ENCODE measurements at places on chromosomes 4 and X.

DNA sequence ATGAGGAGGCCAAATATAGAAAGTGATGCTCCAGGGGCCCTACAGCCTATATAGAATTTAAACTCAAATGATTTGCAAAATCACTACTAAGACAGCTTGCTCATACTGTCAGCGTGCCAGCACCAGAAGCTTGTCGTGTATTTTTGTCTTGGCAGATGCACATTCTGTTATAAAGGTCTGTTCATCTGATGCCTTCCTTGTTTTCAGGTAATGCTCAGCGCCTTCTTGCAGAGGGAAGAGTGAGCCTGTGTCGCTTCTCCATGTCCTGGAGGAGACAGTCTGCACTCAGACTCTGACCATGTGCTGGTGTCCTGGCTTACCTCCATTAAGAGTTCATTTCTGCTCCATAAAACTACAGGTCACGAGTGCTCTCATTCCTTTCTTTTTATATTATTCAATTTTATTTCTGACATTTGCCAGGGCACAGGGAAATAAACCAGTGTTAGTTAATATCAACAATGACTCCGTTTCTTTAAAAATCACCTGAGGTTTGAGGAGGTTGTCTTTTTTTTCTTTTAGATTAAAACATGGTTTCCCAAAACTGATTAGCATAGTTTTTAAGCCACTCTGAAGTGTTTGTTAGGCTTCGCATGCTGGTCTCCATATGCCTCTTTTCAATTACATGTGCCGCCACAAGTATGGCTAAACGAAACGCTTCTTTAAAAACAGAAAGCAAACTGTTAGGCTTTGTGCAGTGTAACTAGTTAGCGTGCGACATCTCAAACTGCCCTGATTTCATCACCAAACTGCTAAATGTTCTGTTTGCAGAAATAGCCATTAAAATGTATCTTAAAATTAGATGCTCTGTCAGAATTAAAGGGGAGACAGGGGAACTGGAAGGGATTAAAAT lies 215.2 kb upstream of the GK2 start:
- no peak for DNase-seq

DNA sequence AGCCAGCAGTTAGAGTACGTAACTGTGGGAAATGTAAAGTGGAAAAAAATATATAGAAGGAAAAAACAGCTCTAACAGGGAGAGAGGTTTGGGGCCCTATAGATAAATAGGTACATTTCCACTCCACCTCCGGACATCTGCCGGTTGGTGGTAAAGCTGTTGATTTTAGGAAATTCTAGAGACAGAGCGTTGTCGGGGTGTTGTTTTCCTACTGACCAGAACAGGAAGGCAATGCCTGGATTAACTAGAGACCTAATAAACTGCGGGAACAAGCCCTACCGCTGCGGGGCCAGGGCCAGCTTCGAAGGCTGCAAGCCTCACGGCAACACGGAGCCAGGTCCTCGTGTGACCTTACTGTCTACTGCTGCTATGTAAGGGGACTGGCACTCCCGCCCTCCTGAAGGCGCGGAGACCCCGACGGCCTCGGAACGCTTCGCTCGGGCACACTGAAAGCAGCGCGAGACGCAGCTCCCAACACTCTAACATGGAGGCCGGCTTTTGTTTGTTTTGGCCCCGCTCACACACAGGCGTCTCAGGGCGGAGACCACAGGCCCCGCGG lies 702 bp upstream of the CDKN2AIP start:
- peak; percentile 28 for DNase-seq

- DNase-seq = no peak
Observed at GRCh38 chr4:152451496-152451895, 84.4 kb downstream of the FBXW7 start.

DNA sequence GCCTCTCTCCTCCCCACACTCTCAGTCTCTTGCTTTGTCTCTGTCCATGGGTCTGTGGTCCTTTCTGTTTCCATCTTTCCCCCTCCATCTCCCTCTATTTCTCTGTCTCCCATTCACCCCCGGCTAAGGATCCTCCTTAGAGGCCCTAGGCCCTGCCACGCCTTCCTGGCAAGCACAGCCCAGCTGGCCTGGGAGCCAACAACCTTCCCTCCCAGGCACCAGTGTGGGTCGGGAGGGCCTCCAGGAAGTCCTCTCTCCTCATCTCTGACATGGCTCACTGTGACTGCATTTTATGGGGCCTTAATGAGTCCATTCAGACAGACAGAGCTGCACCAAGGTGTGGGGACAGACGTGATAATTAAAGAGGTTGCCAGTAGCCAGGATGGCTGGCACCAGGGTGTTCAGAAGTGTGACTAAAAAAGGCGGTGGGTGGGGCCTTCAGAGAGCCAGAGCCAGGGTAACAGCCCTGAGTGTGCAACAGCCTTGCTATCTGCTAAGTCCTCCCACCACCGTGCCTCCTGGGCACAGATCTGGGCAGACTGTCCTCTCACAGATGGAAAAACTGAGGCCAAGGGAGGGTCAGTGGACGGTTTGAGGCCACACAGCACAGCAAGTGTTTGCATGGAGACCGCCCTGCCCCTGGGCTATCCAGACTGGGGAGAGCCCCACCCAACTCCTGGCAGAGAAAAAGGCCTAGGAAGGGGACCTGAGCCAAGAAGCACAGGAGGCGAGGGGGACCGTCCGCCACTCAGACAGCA lies 31.5 kb downstream of the BLOC1S4 start:
- no peak for DNase-seq

GRCh38 chr4:101191302-101192098 lies 155.8 kb downstream of the PPP3CA start:
- no peak for DNase-seq

- no peak for DNase-seq
Observed at GRCh38 chr4:80360900-80361299, 25.4 kb downstream of the CFAP299 start.

- no peak for DNase-seq
Observed at GRCh38 chrX:18877469-18877868, 106.4 kb downstream of the PHKA2 start.

DNA sequence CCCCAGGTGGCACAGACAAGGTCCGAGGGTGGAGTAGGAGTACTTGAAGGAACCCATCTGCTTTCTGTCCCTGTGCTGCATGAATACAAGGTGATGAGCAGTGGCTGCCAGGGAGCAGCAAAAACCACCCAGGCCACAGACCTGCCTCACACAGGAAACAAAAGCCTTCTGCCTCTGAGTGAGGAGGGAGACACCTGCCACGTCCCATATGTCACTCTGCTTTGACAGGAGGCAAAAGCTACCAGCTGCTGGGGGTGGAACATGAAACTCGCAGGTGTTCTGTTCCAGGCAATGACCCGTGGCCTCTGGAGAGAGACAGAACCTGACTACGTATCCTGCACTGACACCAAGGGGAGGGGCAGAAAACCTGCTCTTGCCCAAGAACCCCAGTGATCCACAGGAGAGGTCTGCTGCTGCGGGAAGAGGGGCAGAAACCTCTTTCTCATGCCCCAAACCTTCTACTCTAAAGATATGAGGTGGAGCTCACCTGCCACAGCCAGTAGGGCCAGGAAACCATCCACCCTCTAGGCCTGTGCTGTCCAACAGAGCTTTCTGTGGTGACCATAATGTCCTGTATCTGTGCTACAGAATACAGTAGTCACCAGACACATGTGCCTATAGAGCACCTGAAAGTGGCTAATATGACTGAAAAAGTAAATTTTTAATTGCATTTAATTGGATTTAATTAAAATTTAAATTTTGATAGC lies 172.9 kb downstream of the PRDM5 start:
- no peak for DNase-seq

DNA sequence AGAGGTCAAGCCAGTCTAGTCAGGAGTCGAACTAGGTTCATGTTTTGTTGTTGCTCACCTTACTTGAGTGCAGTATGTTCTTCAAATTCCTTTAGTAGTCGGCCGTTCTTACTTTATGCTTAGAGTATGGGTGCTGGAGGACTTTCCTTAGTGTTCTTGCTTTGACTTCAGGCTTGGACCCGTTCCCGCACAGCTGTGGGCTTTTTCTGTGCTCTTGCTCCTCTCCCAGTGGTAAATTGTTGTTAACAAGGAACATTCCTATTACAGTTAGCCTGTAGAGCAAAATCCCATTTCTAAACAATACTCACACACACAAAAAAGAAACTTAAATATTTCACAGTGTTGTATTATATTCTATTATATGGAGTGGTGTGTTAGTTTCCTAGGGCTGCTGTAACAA lies 113.5 kb downstream of the RAP1GDS1 start:
- no peak for DNase-seq

DNA sequence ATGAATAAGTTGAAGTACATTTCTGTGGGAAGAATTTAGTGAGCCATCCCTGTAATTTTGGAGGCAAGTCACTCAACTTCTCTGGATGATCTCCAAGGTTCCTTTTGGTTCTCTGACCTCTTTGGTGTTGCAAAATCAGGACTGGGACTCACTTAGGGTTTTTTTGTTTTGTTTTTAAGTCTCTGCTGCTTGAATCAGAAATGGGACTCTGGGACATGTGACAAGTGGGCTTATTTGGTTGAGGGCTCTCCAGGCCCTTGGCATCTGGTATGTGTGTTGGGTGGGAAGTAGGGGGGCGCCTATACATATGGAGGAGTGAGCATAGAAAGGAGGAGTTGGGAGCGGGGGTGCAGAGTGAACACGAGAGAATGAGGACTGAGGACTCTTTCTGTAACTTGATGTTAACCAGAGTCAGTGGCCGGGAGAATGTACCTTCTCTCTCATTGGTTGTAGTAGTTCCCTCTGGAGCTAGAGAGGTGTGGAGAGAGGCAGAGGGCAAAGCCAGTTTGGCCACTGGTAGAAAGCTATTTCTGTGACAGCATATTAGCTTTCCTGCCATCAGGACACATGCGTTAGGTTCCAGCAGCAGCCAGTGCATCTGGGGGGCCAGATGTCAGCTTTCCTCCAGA lies 1.9 kb downstream of the ARHGAP10 start:
- DNase-seq = no peak

- no peak for DNase-seq
Observed at GRCh38 chrX:124548571-124548970, 202.2 kb downstream of the SH2D1A start.

DNA sequence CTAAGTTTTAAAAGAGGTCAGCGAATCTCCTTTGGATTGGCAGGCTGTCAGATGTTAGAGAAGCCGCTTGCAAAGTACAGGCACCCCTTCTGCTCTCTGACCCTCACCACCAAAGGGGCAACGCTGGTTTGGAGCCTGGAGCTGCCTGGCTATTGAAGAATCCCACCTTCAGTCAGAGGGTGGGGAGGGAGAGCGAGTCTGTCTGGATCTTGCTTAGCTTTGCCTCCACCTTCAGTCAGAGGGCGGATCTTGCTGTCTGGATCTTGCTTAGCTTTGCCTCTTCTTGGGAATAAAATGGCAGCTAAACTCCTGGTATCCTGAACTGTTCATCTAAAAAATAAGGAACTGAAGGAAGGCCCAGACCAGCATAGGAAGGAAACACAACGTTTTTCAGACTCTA lies 7.3 kb downstream of the CCDC110 start:
- DNase-seq = no peak

- DNase-seq = no peak
Observed at GRCh38 chr4:16752150-16752549, 146.3 kb downstream of the LDB2 start.

DNA sequence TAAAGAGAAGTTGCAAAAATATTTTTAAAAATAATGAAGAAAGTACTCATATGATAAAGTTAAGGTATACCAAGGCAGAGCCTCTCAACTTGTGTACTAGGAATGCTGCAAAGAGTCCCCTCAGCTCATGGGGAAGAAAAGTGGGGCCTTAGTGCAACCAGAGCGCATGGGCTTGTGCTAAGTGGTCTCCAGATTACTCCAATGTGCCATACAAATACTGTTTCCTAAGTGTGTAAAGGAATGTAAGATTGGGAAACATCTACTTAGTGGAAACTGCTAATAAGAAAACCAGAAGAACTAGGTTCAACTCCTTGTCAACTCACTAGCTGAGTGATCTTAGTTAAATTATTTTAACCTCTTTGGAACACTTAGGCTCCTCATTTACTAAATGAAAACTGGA lies 39.1 kb downstream of the NAF1 start:
- no peak for DNase-seq

DNA sequence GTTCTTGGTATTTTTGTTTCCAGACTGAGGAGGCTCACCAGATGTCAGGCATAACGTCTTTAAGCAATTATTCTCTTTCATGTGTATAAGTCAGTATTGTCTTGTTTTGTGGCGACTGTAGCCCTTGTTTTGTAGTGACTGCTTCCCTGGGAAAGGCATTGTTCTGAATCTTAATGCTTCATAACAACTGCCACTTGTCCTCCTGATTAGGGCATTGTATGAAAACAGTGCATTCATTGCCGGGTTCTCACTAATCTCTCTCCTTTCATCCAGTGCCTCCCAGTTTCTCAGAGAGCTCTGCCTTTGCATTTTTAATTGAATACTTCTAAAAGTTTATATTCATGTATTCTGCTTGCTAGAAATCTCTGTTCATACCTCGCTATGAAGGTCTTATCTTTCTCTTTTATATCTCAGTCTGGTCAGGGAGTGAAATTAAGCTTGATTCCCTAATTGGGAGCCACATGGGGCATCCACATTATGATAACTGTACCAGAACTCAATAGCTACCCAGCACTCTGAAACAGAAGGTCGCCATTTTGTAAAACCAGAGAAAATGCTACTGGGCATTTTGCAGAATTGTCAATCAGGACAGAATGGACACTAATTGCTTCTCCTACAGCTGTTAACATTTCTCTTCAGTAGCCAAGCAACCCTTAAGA lies 149.8 kb downstream of the GBA3 start:
- DNase-seq = no peak

- no peak for DNase-seq
Observed at GRCh38 chr4:139438141-139438540, 15.8 kb upstream of the RAB33B start.

DNA sequence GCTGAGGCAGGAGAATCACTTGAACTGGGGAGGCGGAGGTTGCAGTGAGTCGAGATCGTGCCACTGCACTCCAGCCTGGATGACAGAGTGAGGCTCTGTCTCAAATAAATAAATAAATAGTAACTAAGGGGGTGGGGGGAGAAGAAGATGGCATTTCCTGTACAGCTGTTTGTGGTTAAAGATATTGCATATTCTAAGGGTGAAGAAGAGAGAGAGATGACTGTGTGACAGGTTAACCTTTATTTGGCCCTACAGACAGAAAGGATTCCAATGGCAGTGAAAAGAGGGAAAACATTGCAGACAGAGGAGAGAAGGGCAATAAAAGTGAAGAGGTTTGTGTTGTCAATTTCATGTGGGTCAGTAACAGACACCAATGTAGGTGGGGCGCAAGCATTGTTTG lies 9.4 kb downstream of the TASL start:
- DNase-seq = no peak

DNA sequence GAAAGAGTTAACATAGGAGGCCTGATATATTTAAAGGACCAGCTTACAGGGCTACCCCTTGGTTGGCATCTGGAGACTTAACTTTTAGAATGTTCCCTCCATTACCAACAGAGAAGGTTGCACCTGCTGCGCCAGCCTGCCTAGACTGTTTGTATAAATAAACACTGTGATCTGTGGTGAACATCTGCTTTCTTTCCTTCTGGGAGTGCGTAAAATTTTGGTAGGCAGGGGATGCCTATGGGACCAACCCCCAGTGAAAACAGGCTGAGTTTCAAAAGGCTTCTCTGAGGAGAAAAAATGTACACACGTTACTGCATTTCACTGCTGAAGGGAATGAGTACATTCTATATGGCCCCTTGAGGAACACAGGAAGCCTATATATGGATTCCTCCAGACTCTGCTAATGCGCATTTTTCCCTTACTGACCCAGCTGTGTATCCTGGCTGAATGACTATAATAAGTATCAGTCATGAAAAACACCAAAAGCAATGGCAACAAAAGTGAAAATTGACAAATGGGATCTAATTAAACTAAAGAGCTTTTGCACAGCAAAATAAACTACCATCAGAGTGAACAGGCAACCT lies 13.8 kb downstream of the CENPC start:
- DNase-seq = no peak

- DNase-seq = no peak
Observed at GRCh38 chr4:26474551-26474950, 15.7 kb downstream of the CCKAR start.
